NCI-H69 (cell line): ENCODE measurements at places on chromosomes 11 and 22.

DNA sequence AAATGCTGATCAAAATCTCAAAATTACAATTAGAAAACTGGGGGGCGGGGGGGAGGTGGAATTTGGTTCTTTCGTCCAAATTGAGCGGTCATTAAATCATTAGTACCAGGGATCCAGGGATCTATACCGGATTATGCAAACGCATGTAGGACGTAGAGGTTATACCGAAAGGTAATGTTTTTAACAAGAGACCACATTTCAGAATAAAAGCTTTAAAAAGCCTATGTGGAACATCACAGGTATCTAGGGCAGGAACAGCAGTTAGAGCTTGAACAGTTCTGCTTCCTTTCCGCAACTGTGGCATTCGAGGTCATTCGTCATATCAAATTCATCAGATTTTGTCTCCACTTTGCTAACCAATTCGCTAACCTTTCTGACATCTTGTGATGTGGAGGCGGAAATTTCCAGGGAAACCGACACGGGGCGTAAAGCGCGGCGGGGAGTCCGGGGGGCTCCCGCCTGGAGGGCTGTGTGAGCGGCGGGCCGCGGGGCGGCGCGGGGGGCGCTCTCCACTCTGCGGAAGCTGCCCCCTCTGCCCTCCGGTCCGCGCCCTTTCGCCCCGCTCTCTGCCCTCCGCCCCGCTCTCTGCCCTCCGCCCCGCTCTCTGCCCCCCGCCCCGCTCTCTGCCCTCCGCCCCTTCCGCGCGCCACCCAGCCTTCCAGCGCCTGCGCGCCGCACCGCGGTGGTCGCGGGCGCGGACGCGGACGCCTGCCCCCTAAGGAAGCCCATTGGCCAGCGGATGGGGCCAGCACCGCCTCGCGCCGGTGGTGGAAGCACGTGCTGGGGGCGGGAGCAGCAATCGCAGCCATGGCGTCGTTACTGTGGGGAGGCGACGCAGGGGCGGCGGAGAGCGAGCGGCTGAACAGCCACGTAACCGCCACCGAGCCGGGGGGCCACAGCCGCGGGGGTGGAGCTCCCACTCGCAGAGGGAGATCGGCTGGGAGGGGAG lies at the start of gene DDX25:
Gene DDX25, plus strand, starts transcription at position 798 of the 949 bp plus-strand sequence. Its CDS starts 10 bp downstream, at position 808.
- DNase-seq, result peak; percentile 91

- peak; percentile 58 for DNase-seq
Measured at GRCh38 chr11:26286472-26287066, 45.4 kb upstream of the ANO3 start.

- DNase-seq, result no peak
Measured at GRCh38 chr22:25027959-25028840, 75.7 kb downstream of the KIAA1671 start.

- no peak for DNase-seq
Measured at GRCh38 chr11:32137263-32137662, 46.4 kb downstream of the RCN1 start.

GRCh38 chr22:45314054-45314721 lies 4.5 kb downstream of the FAM118A start:
- no peak for DNase-seq

DNA sequence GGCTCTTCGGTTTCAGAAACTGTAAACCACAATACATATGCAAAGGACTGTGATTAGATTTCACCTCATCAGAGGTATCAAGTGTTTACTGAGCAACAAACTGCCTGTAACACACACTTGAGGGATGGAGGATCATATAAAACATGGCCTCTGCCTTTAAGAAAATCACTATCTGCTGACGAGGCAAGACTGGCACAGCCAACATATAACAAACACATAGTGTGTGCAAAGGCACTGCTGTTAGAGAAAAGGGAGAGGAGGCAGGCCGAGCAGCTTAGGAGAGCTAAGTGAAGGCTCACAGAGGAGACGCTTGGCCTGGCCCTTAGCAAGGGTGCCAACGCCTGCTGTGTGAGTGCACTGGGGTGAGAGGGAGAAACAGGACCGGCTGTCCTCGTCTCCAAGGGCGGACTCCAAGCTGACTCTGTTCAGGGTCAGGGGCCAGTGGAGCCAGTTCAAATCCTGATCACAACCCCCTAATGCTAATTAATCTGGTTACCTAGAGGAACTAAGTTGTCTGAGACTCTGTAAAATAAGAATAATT lies 48.2 kb downstream of the LRFN4 start:
- no peak for DNase-seq

DNA sequence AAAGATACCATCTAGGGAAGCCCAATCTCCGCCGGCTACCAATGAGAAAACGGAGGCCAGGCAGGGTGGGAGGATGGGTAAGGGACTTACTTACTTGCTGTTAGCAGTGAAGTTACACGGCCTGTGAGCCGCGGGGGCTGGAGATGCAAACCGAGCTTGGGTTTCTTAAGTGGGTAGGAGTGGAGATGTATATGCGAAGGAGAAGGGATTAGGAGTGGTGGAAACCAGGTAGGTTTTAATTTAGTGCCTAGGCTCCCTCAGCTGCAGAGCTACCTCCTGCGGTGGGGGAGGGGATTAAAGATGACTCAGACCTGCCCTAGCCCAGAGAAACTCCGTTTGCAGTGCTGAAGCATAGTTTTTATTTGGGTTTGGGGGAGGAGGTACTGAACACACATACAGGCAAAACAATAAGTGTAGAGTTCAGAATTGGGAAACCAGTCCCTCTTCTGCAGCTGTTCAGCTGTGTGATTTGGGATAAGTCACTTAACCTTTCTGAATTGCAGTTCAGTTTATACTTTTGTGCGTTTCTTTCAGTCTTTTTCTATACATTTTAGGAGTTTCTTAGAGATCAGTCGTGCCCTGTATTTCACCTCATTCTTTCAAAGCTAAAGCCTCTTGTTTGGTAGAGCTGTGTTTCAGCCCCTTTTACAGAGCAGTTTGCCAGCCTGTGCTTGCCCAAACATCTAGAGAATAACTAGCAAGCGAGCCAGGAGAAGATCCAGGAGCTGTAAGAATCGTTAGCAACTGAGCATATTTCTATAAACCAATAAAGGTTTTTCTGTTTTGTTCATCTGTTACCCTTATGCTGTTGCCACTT lies 596 bp upstream of the TNRC6B start:
- DNase-seq, result peak; percentile 82

- no peak for DNase-seq
Measured at GRCh38 chr11:100860318-100861155, 173.4 kb downstream of the ARHGAP42 start.

DNA sequence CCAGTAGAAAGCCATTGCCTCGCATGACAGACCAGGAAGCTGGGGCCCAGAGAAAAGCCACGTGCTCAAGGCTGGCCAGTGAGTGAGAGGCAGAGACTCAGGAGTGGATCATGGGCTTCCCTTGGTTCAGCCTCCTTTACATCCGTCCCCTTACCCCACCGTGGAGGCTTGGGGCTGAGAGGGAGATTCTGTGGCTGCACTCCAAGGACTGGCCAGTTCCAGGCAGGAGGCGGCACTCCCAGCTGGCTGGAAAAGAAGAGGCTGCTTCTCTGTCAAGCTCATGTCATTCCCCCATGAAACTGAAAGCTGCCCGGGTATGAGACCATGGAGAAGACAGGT lies 6.6 kb upstream of the ASCL2 start:
- DNase-seq, result no peak

GRCh38 chr22:44697423-44698141 lies 4.4 kb upstream of the PRR5 start:
- DNase-seq, result peak; percentile 73

- no peak for DNase-seq
Measured at GRCh38 chr11:58276151-58276550, 8.1 kb upstream of the OR10W1 start.

GRCh38 chr11:9219115-9219514 lies 46.0 kb downstream of the DENND5A start:
- no peak for DNase-seq

DNA sequence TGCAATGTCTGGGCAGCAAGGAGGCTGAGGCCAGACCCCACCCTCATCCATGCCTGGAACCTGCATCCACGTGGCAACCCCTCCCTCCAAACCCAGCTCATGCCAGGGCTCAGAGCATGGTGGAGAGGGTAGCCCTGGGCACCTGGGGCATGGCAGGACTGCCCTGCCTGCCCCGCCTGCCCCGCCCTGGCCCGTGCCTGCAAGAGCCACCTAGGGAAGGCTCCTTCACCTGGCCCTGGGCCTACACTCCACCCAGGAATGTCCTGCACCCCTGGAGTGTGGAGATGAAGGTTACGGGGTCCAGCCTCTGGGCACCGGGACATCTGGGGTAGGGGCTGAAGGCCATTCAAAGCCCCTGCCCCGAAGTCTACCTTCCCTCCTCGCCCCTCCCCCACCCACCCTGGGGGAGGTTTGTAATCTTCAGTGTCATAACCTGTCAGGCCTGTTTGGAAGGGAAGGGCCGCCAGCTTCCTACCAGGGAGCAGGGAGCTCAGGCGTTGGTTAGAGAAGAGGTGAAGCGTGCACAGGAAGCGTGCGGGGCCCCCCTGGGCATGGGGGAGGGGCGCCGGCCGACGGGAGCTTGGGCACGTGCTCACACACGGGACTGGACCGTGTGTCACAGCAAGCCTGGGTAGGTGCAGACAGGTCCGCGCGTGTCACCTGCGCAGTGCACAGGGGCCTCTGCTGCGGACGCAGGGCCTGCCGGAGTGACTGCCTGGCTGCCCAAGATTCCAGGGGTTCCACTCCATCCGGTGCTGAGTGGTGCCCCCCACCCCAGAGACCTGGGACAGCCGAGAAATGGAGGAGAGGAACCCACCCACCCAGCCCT lies 30.7 kb upstream of the TH start:
- no peak for DNase-seq

DNA sequence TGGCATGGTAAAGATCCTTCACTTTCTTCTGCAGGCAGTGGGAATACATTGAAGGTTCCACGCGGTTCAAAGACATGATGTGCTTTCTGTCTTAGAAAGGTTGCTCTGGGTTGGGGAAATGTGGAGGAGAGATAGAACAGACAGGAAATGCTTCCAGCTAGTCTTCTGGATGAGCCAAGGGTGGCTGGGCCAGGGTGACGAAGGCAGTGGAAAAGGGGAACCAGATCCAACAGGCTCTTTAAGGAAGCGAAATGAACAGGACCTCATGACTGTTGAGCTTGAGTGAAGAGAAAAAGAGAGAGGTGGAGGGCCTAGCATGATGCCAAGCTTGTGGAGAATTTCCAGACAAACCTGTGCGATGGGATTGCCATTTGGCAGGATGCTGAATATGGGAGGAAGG lies 56.4 kb upstream of the LMO1 start:
- DNase-seq, result no peak

GRCh38 chr22:37274380-37274862 lies 7.9 kb upstream of the CYTH4 start:
- no peak for DNase-seq

DNA sequence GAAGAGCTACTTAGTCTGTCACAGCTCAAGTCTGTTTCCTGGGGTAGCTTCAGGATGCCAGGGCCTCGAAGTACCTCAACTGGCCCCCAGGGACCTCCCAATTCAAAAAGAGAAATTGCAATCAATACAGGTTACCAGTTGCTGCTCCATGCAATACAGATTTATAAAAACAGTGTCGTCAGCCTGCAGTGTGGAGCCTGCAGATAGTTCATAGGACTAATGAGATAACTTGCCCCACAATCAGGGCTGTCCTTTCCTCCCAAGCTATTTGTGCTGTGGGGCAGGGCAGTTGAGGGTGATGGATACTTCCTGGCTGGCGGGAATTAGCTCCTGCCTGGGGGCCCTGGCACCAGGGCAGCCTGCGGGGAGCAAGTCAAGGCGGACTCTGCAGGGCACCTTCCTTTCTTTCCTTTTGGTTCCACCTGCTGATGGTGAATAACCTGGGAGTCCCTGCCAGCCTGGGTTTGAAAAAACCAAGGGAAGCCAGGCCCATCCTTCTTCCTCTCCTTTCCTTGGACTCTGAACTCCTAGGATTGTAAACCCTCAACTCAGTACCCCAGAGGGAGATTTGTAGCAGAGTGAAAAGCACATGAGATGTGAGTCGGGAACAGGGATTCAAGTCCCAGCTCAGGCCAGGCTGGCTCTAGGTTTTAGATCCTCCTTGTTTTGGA lies 216.6 kb downstream of the CEP164 start:
- peak; percentile 31 for DNase-seq

GRCh38 chr22:46641811-46642266 lies 21.7 kb downstream of the GRAMD4 start:
- DNase-seq, result no peak

- peak; percentile 35 for DNase-seq
Measured at GRCh38 chr11:65133724-65134123, 595 bp downstream of the SYVN1 start.

- DNase-seq, result peak; percentile 63
Measured at GRCh38 chr11:17978553-17979287, 34.1 kb downstream of the SERGEF start.

DNA sequence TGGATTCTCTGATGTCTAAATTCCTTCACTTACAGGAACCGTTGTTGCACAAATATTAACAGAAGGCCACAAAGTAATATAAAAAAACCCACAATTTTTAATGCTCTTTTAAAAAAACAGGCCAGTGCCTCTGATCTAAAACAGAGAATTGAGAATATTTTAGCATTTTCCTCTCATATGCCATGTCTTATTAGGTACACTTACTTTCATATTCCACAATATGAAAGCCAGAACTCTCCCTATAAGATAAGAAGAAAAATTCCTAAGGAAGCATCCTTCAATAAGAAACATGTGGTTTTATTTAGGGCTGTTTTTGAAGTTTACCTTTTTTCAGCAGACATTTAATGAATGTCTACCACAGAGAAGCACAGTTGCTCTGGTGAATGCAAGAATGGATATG lies 214.5 kb downstream of the FAT3 start:
- DNase-seq, result no peak

GRCh38 chr11:11510939-11511338 lies 110.9 kb downstream of the GALNT18 start:
- peak; percentile 99 for DNase-seq

DNA sequence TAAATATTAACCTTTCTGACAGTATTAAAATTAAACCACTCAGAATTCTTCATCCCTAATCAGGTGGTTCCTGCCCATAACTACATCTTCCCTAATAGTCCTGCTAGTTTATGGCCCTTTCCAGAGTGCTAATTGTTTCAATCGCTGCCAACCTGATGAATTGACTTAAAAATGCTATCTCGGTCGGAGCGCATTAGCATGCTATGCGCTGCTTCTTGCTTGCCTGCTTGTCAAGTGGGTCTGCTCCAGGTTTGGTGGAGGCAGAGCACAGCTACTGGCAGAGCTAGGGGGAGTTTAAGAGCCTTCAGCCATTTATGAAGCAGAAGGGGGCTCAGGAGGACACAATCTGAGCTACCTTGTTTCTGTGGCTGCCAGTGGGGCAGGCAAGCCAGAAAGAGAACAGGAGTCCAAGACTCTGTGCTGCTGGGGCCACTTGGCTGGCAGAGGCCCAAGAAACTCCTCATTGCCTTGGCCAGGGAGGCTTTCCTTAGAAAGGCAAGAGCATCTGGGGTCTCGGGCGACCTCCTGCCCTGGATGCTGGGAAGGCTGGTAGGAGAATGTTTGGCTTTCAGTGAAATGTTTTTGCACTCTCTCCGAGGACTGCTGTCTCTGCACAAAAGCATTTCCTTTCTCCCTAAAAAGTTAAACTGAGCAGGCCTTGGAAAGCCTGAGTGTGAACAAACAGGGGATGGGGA lies 62.1 kb upstream of the PHOX2A start:
- DNase-seq, result peak; percentile 15

- peak; percentile 93 for DNase-seq
Measured at GRCh38 chr22:31055635-31056159, 25.4 kb upstream of the SMTN start.

GRCh38 chr11:8613036-8613435 lies 19.0 kb upstream of the STK33 start:
- peak; percentile 61 for DNase-seq
